A549 treated with CpdA at 1 μM for 4 hours (cell line): ENCODE measurements at places on chromosomes 4 and X. TPM values are rescaled to one million over a fixed set of nuclear protein-coding genes. Genes with fewer than 3 reads are reported as not detected.

Gene GSPT2
- 7.6 to 10.3 TPM (median 8.5 TPM) in 5 replicates for total RNA-seq

Gene PFKFB1
- 0.09 to 0.13 TPM (median 0.13 TPM) in 3 of 5 replicates, not detected in the others for total RNA-seq

Gene MAP9
- total RNA-seq = 5.0 to 6.6 TPM (median 6.3 TPM) in 5 replicates

Gene XAGE1B
- total RNA-seq = 191 to 316 TPM (median 215 TPM) in 5 replicates

Gene VSIG1
- total RNA-seq = 0.21 to 0.47 TPM (median 0.36 TPM) in 5 replicates

Gene FAM149A
- 1.1 to 2.0 TPM (median 1.8 TPM) in 5 replicates for total RNA-seq

Gene CXCL10
- 0.07 to 0.27 TPM (median 0.12 TPM) in 3 of 5 replicates, not detected in the others for total RNA-seq

Gene TMEM35A
- total RNA-seq = not detected in 5 replicates

Gene MAGEA2B
- not detected in 5 replicates for total RNA-seq

Gene TSPAN5
- total RNA-seq = 15.4 to 17.7 TPM (median 16.4 TPM) in 5 replicates

Gene FGF13
- not detected in 5 replicates for total RNA-seq

Gene BTC
- total RNA-seq = 1.2 to 1.6 TPM (median 1.4 TPM) in 5 replicates
